GM04503 (cell line): ENCODE measurements at places on chromosomes 11 and 22.

GRCh38 chr11:74390697-74391096 is 7.5 kb downstream of the PGM2L1 start:
- DNase-seq: no peak

- DNase-seq: no peak
Measured at GRCh38 chr11:42890773-42891172, 421.0 kb upstream of the API5 start.

GRCh38 chr11:92886243-92886905 is 83.1 kb upstream of the MTNR1B start:
- DNase-seq: no peak

- DNase-seq: no peak
Measured at GRCh38 chr22:28837640-28838039, 37.3 kb upstream of the XBP1 start.

DNA sequence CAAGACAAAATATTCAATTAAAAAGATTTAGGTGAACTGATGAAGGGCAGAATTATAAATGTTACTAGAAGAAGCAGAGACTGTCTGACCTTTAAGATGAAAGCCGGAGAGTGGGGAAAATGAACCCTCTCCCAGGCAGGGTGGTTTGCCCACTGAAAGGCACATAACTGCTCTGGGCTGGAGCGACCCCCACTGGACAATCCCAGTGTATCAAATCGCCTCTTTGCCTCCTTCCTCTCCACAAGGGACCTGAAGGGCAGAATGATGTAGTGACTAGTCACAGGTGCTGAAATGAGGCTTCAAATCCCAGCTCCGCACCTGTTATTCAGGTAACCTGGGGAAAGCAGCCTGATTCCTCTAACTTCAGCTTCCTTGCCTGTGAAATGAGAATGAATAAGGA is 69.0 kb downstream of the EFCAB6 start:
- no peak for DNase-seq

- DNase-seq: no peak
Measured at GRCh38 chr22:41429951-41430332, 16.7 kb downstream of the TOB2 start.

DNA sequence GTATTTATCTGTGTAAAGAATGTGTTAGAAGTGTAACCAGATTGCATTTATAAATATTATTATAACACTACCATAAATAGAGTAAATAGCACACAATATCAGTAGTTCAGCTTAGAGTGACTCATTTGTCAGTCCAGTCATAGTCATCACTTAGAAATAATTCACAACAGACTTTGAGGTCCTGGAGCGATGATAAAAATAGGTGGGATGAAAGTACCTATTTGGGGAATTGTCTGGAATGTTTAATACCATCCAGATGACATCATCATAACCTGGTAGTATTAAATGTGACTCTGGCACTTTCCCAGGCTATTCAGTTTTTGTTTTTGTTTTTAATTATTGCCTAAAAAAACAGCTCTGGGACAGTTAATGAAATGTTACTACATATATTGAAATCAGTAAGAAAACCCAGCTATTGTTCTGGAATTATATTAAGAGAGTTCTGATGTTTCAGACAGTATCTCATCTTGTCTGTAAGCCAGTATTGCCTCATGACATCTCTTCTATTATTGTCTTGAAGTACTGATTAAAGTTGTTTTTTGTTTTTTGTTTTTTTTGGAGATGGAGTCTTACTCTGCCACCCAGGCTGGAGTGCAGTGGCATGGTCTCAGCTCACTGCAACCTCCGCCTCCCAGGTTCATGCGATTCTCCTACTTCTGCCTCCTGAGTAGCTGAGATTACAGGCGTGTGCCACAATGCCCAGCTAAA is 74.8 kb downstream of the SIK2 start:
- DNase-seq: peak; percentile 12

GRCh38 chr11:26286472-26287066 is 45.4 kb upstream of the ANO3 start:
- no peak for DNase-seq

DNA sequence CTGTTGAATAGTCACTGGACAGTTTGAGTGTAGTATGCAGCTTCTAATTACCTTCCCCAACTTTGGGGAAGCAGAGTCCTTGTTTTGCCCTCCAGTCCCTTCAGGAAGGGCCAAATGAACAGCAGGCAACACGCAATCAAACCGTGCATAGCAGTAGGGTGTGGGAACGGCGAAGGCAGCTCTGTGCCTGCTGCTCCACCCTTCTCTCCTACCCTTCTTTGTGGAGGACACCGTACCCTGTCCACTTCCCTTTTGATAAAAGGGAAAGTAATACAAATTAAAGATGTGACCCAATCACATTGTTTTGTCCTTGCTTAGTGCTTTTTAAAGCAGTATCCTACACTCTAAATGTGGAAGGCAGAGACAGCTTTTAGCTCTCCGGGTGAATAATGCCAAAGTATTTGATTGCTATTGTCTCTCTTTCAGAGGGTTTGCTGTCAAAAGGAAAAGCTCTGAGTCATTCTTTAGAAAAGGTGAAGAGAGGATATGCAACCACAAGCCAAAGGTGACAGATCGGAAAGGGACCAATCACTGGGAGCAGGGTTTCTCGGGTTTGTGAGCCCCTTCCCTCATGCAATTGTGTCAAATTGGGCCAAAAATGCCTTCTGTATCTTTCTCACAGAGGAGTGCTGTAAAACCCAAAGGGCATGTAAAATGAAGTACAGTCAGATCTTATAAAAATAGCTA is 407.3 kb upstream of the CCDC90B start:
- DNase-seq: no peak

- DNase-seq: no peak
Measured at GRCh38 chr11:100434821-100435641, 252.1 kb upstream of the ARHGAP42 start.

GRCh38 chr22:20206709-20207215 is 55.9 kb upstream of the CCDC188 start:
- DNase-seq: no peak

GRCh38 chr22:39241794-39242594 is 2.8 kb downstream of the PDGFB start:
- no peak for DNase-seq

DNA sequence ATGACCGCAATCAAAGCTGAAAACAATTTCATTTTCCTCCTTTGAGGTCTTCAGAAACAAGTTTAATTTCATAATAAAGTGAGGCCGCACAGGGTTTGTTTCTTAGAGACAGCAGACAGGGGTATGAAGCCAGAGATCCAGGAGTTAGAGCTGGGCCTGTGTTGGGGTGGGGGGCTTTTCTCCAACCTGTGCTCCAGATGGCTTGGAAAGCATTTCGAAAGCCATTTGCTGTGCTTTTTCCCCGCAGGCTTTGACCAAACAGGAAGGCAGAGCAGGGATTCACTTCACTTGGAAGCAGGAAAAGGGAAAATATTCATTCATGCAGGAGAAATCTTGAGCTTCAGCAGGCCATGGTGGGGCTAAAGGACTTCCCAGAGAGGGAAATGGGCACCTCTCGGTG is 617.4 kb downstream of the SOX6 start:
- DNase-seq: no peak

DNA sequence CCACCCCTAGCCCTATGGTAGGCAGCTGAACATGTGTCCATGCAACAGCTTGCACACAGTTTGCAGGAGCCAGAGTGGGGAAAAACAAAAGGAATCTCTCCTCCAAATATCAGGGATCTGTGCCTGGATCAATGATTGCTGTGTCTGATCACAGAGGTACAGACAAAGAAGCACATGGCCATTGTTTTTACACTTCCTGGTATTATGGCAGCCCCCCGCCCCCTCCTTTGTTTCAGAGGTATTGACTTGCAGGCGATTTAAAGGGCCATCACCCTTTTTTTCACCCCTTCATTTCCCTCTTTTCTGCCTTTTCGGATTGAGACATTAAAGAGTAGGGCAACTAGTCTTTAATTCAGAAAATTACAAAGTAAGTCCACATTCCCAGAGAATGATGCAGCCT is 453.0 kb upstream of the LUZP2 start:
- no peak for DNase-seq

- no peak for DNase-seq
Measured at GRCh38 chr11:120217941-120218694, 7.3 kb downstream of the OAF start.

- DNase-seq: no peak
Measured at GRCh38 chr22:47210112-47210657, 447.7 kb downstream of the TBC1D22A start.
